Activated naive CD8-positive, alpha-beta T cell treated with anti-CD3 and anti-CD28 coated beads, Interleukin-2, amount 10 ng/mL, durations not matched to agents 7 days and 5 days (primary cell): ENCODE measurements at places on chromosomes 6 and 20. TPM values are rescaled to one million over a fixed set of nuclear protein-coding genes. Genes with fewer than 3 reads are reported as not detected.

RGL2 gene
- total RNA-seq: 65.5 TPM

GSTA1 gene
- total RNA-seq: not detected

LGSN gene
- 0.40 TPM for total RNA-seq

- H3K4me1 ChIP-seq: no peaks in the 10 kb centered on the region
- peaks cover 16% of the 10 kb centered on the region for H3K27me3 ChIP-seq
- DNase-seq: no peak
- H3K27ac ChIP-seq: no peak overlapping the region
Measured at GRCh38 chr6:53446151-53446550, 97.4 kb upstream of the ELOVL5 start.

GRCh38 chr6:89011436-89011835 is 48.0 kb upstream of the RNGTT start:
- H3K4me1 ChIP-seq: peaks cover 5% of the 10 kb centered on the region
- peaks cover 5% of the 10 kb centered on the region for H3K36me3 ChIP-seq
- H3K27ac ChIP-seq: no peak overlapping the region
- H3K27me3 ChIP-seq: no peaks in the 10 kb centered on the region

- no peak for DNase-seq
- peaks cover 8% of the 10 kb centered on the region for H3K27me3 ChIP-seq
- no peaks in the 10 kb centered on the region for H3K36me3 ChIP-seq
- H3K27ac ChIP-seq: no peak overlapping the region
Measured at GRCh38 chr6:109313139-109313538, 69.1 kb downstream of the CD164 start.
